ENCODE measurements at places on chromosomes 11 and 22.
A peak's percentile ranks its signal among the peaks of the same experiment; 100 is the strongest.

DNA sequence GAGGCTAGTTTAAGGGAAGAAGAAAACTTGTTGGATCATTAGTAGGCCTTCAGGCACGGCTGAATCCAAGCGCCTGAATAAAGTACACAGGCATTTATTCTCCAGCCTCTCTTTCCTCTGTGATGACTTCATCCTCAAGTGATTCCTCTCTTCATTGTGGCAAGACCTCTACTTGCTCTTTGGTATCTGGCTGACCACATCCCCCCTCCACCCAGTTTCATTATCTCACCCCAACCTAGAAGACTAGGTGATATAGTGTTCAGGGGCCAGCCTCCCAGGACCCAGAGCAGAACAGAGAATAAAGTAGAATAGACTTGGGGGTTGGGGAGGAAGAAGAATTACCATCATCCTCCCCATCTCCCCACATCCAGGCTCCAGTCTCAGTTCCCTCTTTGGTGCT lies 189.3 kb downstream of the MIAT start:
- DNase-seq: no peak

- DNase-seq: no peak
These were observed 395 bp upstream of the HIPK3 start for GRCh38 chr11:33256813-33257159.

DNA sequence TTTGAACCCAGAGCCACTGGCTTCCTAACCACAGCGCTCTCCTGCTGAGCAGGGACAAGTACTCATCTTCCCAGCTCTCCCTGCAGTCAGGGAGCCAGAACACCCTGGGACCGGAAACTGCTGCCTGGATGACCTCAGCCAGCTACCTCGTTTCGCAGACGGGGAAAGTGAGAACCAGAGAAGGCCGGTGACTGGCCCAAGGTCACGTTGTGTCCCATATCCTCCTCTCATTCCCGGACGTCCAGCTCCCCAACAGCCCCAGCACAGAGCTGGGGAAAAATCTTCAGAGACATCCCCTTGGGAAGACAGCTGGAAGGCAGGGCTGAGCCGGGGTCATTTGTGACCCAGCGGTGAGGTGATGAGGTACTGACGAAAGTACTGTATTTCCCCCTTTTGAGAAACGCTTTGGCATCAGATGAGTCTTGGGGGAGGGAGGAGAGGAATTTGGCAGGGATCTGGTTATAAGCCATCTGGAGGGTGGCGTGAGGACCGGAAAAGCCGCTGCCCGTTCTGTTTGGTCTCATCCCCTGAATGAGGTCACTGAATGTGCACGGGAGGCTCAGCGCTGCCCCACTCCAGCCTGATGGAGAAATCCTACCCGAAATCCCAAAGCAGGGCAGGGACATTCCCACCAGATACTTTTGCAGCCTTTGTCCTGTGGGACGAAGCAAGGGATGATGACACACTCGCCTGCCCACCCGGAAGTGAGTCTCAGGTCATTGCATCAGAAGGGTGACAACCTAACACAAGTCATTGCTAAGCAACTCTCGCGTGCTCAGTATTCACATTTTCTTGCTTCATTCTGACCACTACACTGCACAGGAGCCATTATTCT lies 41.1 kb downstream of the LIF start:
- no peak for DNase-seq

DNA sequence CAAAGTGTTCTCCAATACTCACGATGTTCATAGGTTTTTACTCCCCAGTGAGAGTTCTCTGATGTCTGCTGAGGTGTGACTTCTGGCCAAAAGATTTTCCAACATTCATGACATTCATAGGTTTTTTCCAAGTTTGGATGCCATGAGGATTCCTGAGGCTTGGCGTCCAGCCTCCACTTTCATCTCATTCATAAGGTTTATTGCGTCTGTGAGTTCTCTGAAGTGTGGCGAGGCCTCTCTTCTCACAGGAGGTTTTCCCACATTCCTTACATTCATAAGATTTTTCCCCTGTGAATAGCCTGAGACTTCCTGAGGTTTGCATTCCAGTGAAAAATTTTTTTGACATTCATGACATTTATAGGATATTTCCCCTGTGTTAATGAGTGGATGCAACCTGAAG lies 1014.1 kb downstream of the LRRC4C start:
- no peak for DNase-seq

GRCh38 chr11:121722431-121723245 lies 269.9 kb upstream of the SORL1-AS1 start:
- peak; percentile 87 for DNase-seq

DNA sequence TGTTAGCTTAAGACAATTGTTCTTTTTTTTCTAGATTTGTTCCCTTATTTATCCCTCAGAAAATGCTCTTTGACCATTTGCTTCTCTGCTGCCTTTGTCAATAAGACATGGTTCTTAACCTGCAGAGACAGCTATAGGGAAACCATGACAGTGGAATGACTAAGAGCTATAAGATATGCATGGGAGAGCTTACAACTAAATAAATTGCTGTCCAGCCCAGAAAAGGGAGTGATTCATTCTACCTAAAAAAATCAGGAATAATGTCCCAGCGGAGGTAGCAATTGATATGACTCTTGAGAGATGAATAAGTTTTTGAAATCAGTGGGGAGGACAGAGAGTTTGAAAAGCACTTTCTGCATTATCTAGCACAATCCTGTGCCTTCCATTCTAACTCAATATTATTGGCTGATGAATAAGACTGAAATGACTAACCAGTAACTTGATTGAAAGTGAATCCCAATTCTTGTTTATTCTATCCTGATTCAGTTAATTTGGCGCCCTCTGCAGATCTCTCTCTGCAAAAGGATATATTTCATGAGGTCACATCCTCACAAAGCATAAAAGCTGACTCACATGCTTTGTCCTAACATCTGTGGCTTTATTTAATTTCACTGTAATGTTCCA lies 680.5 kb upstream of the API5 start:
- no peak for DNase-seq

DNA sequence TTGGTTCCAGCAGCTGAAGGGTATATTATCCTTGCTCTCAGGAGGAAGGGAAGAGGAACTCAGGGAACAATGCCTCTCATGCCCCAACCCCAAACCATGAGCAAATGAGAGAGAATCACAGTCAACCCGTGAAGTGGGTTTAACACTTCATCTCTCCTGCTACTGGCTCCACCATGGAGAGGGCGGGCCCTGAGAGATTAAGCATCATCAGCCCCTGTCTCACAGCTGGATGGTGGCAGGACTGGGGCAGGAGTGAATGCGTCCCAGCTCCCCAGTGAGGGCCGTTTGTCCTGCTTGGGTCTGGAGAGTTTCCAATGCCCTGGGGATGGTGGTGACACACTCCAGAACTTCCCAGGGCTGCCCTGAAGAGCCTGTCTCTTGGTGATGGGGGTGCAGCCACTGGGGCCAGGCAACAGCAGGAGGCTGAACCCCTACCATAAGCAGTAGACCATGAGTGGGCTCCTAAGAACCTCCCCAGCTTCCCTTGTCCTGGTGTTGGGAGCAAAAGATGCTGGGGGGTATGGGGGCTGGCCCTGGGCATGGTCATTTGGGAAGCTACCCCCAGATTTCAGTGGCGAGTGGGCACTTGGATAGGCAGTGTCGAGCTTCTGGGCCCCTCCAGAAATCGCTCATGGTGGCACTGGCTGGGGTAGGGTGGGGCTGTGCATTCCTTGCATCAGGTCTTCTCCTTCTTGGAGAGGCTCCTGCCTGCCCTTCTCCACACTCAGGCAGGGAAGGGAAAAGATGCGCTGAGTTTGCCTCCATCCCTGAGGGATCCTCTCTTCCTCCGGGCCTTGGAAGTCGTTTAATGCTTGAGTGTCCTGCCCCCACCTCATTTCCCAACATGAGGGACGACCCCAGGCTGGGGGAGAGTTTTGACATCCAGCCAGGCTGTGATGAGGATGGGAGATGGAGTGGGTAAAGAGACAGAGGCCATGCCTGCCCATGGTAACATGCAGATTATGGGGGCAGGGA lies 157.5 kb downstream of the ST3GAL4 start:
- DNase-seq: no peak

GRCh38 chr11:64934682-64935358 lies 873 bp downstream of the GPHA2 start:
- DNase-seq: peak; percentile 25

DNA sequence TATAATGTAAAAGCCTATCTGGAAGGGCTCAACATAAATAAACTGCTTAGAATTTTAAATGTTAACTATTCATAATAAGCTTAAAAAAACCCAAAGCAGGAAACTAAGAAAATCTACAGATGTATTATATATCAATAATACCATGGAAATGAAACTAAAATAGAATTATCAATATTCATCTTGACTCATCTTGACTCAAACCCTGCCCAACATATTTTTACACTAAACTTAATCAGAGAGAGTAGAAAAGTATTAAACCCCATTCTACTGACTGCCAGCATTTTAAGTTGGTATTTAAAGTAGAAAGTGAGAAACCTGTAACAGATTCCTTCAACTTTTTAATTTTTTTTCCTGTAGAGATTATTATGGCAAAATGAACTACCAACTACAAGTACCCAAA lies 149.2 kb downstream of the ENTHD1 start:
- DNase-seq: no peak

DNA sequence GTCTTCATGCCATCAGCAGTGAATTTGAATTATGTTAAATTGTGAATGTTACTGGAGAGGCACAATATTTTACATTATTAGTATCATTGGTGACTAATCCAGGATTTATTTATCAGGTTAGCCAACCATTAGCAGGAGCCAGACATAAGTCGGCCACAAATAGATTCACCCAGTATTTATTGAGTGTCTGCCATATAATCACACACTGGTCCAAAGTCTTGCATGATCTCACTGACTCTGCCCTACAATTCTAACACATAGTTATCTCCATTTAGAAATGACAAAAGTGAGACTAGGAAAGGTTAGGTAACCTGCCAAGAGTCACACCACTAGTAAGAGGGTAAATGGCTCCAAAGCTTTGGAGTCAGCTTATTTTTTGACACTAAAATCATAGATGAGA lies 179.6 kb downstream of the BLID start:
- no peak for DNase-seq

- DNase-seq: no peak
These were observed 130.0 kb downstream of the EHF start for GRCh38 chr11:34750692-34751405.

DNA sequence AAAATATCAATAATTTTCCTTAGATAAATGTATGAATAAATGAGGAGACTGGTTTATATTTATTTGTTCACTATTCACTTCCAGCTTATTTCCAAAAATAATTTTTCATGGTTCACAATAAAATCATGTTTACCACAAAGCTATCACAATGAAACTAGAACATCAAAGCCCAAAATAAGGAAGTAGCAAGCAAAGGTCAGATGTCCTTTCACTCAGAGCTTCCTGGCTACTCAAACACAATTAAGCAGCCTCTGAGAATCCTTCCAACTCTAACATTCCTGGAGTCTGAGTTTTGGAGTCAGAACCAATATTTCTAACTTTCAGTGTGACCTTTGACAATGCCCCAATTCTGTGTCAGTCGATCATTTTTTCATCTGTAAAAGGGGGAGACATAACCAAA lies 527.0 kb downstream of the SOX6 start:
- no peak for DNase-seq

GRCh38 chr22:40728731-40729189 lies 49.5 kb downstream of the MCHR1 start:
- DNase-seq: no peak

GRCh38 chr11:19244084-19244483 lies 3.3 kb upstream of the E2F8 start:
- DNase-seq: no peak

DNA sequence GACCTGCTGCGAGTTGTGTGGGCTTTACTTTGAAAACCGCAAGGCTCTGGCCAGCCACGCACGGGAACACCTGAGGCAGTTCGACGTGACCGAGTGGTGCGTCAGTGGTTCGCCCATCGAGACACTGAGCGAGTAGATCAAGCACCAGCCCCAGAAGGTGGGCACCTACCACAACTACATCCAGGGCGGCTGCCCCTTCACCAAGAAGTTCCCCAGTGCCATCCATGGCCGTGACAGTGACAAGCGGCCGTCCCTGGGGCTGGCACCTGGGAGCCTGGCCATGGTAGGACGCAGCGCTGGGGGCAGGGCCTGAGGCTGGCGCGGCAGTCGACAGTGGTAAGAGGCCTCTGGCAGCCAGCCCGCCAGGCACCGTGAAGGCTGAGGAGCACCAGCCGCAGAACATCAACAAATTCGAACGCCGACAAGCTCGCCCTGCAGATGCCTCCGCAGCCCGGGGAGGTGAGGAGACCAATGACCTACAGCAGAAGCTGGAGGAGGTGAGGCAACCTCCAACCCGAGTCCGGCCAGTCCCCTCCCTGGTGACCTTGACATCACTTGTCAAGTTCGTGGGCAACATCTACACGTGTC lies 545.2 kb upstream of the CCDC179 start:
- no peak for DNase-seq

- DNase-seq: no peak
These were observed 40.8 kb downstream of the PLEKHA7 start for GRCh38 chr11:16973338-16973964.

DNA sequence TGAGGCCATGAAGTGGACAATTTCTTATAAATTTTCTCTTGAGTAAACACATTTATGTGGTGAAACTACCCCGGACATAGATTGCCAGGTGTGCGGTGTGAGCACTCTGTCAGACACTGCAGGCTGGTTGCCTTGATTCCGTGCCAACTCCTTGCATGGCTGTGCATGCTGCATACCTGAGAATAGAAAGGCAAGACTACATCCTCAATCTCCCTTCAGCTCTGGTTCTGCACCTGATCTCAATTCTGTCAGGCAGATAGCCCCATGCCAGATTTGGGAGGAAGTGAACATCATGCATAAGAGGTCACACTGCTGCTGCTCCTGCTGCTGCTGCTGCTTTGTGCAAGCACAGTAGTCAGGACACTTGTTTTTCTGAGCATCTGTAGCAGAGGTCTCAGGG lies 42.5 kb upstream of the DEUP1 start:
- no peak for DNase-seq

DNA sequence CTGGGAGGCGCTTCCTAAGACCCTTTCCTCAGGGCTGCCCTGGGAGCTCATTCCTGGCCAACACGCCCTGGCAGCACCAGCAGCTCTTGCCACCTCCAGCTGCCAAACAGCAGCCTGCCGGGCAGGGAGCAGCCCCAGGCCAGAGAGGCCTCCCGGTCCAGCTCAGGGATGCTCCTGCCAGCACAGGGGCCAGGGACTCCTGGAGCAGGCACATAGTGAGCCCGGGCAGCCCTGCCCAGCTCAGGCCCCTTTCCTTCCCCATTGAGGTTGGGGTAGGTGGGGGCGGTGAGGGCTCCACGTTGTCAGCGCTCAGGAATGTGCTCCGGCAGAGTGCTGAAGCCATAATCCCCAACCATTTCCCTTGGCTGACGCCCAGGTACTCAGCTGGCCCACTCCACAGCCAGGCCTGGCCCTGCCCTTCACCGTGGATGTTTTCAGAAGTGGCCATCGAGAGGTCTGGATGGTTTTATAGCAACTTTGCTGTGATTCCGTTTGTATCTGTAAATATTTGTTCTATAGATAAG lies 7.6 kb downstream of the SLC39A13 start:
- DNase-seq: no peak
